ENCODE measurements at places on chromosomes 5 and 9.
A peak's percentile ranks its signal among the peaks of the same experiment; 100 is the strongest.

DNA sequence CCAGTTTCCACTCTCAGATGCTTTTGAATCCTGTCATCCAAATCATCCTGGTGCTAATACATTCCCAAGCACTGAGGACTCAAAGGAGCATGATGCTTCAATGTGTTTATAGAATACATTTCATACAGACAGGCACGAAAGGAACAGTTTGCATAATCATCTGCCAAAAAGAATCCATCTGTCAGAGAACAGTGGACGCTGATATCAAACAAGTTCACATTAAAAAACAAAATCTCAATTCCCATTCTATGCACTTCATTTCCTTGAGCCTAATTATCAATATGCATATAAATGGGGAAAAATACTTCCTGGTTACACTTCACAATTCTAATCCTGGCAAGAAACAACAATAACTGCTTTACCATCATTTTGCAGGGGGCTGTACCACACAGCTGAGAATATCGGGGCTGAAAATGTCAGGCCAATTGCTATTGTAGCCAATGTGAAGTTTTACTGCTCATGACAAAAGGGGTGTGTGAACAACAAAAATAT is 125.5 kb upstream of the FAM174A start:
- DNase-seq, result no peak

- no peak for DNase-seq
Measured at GRCh38 chr9:94850540-94851434, 124.3 kb downstream of the AOPEP start.

DNA sequence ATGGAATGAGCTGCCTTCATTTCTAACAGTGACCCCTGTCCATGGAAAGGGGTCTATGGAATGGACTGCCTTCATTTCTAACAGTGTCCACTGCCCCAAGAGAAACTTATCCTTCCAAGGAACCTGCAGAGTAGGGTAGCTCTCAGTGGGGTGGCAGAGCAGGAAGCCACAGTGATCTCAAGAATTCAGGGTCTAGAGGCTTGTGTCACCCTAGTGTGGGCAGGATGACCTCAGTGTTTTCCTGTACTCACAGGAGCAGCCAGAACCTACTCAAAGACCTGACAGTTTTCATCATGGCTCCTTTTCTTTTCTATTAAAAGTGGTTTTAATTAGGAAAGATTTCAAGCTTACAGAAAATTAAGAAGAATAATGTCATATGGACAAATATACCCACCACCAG is 27.5 kb downstream of the SEC61B start:
- DNase-seq, result peak; percentile 28

- DNase-seq, result no peak
Measured at GRCh38 chr9:129463477-129463876, 157.4 kb downstream of the C9orf50 start.

DNA sequence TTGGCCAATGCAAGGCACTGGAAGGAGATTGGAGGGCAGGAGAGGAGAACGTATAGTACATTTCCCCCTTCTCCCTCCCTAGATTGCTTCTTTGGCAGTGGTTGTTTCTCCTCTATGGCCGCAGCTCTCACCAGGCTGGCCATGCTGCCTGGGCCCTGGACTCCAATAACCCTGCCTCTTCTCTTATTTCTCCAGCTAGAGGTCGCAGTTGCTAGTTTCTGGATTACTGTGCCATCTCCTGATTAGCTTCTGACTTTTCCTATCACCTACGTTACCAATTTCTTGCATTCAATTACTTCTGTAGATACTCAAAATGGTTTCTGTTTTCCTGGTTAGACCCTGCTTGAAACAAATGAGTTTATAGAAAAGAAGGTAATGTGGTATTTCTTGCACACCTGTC is 2.4 kb upstream of the MACIR start:
- DNase-seq, result no peak

- DNase-seq, result no peak
Measured at GRCh38 chr5:139814191-139814601, 18.6 kb downstream of the PSD2 start.

- no peak for DNase-seq
Measured at GRCh38 chr5:174083056-174083827, 37.7 kb downstream of the NSG2 start.

- DNase-seq, result no peak
Measured at GRCh38 chr9:21657966-21658667, 144.3 kb upstream of the MTAP start.

GRCh38 chr9:5480919-5481318 is 29.4 kb upstream of the PDCD1LG2 start:
- DNase-seq, result no peak
